ENCODE measurements at places on chromosomes 7 and 10.

DNA sequence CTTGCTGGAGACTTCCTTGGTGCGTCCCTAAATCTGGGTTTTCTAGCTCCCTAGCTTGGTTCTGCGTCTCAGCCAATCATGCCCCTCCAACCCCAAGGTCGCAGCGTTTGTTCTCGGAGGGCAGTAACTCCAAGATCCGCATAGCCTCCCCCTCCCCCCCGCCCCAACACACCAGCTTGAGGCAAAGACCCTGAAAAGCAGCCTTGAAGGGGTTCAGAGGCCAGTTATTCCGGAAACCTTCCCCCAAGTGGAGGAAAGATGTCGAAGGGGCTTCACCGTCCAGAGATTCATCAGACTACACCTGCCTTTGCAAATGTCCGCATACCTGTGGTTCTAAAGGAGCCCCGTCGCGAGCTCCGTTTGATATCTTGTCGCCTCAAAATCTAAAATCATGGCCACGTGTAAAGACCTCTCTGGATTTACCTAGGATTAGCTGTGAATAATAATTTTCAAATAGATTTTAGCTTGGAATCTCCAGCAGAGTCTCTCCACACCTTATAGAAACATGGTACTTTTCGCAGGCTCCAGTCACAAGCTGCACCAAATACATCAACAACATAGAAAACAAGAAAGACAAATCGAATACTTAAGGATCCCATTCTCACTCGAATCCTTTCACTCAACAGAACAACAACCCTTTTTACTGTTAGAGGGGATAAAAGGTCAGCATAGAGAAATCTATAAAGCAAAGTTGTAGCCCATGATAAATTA is 7.9 kb downstream of the DLX6 start:
- no peak for DNase-seq

DNA sequence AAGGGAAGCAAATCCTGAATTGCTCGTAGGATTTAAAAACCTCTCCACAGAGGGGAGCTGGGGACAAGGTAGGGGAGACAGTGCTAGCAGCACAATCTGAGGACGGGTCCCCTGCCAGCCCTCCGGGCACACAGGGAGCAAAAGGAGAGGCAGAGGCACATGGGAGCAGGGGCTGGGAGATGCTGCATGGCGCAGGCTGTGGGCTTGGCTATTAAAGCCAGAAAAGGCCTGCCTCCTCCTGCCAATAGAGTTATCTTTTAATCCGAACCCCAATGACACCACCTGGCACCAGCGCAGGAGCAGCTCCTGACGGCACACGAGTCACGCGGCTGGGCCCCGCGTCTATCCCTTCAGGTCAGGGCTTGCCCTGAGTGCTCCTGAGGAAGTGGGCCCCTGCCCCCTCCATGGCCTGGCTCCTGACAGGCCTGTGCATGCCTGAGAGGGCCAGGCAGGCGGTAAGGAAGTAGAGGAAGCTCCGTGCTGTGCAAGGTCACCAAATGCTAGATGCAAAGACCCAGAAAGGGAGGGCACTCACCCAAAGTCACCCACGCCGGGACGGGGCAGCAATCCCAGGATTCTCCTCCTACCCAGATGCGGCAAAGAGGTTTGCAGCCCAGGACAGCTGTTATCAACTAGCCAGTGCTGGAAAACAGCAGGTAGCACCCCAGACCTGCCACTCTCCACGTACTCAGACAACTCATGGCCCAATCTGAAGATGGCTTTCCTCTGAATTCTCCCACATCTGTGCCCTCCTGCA is 28.1 kb downstream of the DLG5 start:
- DNase-seq = no peak

GRCh38 chr7:451255-452225 is 68.1 kb downstream of the PDGFA start:
- DNase-seq = no peak

DNA sequence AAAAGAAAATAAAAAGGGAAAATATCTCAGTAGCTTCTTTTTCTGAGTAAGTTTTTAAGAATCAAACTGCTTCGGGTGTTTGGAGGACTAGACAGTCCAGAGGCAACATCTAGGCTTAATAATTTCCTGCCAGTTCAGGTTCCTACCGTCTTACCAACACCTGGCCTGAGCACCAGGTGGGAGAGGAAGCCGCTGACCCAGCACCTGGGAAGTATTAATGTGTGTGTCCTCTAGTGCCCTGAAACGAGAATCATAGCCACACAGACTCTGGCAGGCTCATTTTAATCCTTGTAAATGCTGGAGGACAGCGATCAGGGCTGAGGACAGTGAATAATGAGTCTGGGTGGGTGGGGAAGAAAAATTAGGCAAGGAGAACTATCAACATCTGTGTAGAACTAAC is 137.4 kb downstream of the ZNF438 start:
- DNase-seq = no peak

GRCh38 chr10:119444866-119445265 is 97.7 kb downstream of the RGS10 start:
- no peak for DNase-seq

DNA sequence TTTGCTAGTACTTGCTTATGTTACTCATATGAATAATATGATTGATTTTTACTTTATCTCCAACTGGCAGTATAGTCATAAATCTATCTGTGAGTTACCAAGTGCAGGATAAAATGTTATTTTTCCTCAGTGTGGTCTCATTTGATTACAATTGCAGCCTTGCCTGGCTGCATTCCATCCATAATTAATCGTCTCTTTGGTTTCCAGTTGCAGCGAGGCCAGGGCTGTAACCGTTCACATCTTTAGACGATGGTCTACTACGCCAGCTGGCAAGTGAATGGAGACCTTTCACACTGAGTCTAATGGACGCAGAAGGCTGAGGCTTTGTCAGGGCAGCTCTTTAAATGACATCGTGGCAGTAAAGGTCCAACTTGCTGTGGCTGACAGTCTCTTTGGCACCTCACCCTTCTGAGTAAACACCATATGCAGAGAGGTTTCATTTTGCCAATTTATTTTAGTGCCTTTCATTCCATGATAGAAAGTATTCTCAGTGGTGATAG is 84.0 kb downstream of the ARL4A start:
- DNase-seq = no peak

DNA sequence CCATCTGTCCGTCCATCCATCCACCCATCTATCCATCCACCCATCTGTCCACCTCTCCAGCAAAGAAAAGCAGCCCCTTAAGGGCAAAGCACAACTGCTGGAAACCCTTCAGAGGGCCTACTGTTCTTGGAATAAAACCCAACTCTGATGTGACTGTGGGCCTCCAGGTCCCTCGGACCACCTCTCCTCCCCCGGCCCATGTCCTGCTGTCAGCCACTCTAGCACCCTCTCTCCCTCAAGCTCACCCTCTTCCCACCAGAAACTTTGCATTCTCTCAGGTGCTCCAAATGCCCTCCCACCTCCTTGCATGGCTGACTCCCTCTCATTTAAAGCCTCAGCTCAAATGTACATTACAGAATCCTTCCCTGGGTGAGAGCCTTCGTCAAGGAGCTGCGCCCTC is 110.3 kb downstream of the ARHGAP22 start:
- DNase-seq = no peak

DNA sequence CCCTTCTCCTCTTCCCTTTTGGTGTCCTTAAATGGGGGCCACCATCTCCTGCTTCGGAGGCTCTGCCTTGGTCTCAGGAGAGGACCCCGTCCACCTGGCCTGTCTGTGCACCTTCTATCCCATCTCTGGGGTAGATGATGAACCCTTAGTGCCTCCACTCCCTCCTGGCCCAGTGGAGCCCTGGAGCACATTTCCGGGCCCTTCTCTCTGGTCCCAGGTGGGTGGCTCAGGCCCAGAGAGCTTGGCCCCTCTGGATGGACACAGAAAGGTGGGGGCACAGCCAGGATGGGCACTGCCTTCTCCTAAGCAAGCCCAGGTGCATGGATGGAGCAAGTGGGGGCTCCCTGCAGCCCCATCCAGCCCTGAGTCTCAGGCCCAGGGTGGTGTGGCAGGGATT is 121.4 kb upstream of the RET start:
- no peak for DNase-seq

- no peak for DNase-seq
Measured at GRCh38 chr7:151063212-151063561, 3.8 kb downstream of the SLC4A2 start.

DNA sequence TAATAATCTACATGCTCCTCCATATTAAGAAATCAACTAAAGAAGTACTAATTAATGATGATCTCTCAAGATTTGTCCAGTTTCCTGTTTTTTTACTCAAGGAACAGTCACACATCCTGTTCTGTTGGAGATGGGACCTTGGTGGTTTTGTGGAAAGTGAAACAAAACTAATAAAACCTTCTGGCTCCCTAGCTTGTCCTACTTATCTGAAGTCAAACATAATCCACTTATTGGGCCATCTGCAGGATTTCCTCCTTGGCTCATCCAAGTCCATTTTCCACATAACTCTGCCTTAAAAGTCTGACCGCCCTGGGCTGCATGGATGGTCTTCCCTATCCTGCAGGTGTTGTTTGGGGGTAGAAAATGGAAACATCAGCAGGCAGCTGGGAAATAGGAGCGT is 39.4 kb upstream of the TARP start:
- no peak for DNase-seq

All from Panc1 (cell line).